Fibroblast of skin of left biceps (primary cell): ENCODE measurements at places on chromosomes 11 and 22.

- DNase-seq: no peak
Observed at GRCh38 chr11:104404231-104405175, 240.6 kb upstream of the PDGFD start.

GRCh38 chr11:120658071-120658423 is 146.5 kb downstream of the GRIK4 start:
- no peak for DNase-seq

DNA sequence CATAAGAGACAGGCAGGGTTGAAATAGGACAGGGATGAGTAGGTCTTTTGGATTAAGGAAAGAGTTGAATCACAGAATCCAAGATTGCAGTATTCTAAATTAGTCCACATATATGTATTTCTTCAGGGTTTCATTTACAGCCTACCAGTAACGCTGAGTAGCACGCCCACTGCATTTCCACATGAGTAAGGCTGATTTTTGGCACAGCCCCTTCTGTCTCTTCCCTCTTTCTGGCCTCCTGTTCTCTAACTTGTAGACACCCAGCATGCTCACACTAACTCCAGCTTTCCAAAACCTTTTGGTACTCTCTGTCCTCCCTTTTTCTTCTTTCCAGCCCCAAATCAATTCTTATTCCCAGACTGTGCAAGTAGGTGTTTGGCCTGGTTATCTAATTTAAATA is 3.7 kb upstream of the SIK2 start:
- peak; percentile 38 for DNase-seq

DNA sequence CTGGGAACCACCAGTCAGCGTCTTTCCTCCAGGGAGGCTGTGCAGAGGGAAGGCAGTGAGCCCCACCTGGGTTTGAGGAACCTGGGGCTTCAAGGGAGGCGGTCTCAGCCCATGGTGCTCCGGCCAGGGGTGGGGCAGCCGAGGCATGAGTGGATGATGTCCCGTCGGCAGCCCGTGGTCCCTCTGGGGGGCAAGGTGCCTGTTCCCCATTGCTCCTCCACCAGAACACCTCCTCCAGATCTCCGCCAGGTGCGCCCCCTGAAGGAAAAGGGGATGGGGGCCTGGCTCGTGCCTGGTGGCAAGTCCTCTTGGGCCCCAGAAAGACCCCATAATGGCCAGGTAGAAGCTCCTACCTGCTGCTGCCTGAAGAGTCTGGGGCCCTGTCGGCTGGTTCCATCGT is 94.1 kb downstream of the KCNQ1 start:
- DNase-seq: no peak

DNA sequence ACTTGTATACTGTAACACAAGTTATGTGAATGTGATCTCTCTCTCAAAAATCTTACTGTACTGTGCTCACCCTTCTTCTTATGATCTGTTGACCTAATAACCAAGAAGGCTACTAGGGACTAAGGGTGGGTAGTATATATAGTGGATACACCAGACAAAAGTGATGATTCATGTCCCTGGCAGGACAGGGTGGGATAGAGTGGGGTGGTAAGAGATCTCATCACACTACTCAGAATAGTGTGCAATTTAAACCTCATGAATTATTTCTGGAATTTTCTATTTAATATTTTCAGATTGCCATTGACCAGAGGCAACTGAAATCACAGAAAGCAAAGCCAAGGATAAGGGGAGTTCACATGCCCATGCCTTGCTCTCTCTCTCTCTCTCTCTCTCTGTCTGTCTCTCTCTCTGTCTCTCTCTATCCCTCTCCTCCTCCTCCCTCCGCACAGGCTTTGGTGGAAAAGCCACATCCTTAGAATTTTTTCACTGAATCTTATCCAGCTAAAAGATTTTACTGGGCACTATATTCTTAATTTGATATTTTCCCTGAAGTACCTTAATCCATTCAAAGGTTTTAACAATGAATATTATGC is 12.0 kb upstream of the STK33 start:
- DNase-seq: no peak

GRCh38 chr22:28348613-28349609 is 330.7 kb downstream of the TTC28 start:
- no peak for DNase-seq

GRCh38 chr11:105100981-105101630 is 38.5 kb downstream of the CARD18 start:
- DNase-seq: no peak

DNA sequence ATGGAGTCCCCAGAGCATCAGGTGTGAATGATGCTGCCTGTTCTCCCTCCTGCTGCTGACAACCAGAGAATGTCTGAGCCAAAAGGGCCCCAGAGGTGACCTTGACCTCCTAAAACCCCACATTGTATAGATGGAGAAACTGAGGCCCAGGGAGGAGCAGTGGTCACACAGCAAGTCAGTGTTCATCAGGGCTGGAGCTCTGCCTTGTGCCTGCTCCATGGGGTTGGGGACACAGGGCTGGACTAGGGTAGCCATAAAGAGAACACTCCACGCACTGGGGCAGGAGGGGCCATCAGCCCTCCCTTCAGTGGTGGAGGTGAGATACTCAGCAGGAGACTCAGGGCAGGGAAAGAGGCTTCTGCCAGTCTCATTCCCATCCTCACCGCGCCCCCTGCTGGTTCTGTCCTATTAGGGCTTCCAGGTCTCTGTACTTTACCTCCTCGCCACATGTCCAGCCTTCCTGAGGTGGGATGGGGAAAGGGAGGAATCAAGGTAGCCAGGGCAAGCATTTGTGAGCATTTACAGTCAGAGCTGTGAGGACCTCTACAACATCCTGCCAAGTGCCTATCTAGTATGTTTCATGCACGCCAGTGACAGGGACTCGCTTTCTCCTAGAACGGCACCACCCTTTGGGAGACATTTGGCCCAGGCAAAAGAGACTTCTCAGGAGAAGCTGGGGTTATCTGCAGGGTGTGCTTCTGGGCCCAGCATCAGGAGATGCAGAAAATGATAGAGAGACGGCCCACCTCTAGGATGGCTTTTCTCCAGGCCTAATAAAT is 43.2 kb downstream of the NEU3 start:
- DNase-seq: no peak

DNA sequence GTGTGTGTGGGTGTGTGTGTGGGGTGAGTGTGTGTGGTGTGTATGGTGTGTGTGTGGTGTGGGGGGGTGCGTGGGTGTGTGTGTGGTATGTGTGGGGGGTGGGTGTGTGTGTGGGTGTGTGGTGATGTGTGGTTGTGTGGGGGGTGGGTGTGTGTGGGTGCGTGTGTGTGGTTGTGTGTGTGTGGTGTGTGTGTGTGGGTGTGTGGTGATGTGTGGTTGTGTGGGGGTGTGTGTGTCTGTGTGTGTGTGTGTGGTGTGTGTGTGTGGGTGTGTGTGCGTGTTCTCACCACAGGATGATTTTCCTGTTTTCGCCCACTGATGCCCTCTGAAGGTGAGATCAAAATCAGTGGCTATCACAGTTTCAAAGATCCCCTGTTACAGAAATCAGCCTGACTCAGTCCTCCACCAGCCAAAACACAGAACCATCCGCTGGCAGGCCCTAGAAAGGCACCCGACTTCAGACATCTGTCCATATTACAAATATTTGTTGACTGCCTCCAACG is 24.7 kb downstream of the CPT1A start:
- no peak for DNase-seq

DNA sequence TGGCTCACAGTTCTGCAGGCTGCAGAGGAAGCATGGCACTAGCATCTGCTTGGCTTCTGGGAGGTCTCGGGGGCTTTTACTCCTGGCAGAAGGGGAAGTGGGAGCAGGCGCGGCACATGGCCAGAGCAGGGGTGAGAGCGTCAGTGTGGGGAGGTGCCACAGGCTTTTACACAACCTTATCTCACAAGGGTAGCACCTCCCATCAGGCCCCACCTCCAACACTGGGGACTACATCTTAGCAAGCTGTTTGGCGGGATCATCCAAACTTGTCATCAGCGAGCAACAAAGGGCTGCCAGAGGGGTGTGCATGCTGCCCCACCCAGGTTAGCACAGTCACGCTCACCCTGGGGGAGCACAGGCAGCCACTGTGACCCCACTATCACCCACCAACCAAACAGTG is 18.9 kb upstream of the YPEL1 start:
- no peak for DNase-seq

DNA sequence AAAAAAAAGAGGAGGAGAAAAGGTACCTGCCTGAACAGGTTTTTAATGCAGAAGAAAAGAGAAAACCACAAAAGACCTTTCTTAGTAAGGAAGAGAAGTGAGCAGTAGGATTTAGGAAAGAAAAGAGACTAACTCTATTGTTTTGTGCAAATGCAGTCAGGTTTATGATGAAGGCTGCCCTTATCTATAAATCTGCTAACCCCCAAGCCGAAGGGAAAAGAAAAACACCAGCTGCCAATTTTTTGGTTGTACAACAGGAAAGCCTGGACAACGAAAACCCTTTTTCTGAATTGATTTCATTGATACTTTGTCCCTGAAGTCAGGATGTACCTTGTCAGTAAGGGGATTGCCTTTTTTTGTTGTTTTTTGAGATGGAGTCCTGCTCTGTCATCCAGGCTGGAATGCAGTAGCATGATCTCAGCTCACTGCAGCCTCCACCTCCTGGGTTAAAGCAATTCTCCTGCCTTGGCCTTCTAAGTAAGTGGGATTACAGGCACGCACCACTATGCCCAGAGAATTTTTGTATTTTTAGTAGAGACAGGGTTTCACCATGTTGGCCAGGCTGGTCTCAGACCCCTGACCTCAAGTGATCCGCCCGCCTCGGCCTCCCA is 21.2 kb downstream of the POLD4 start:
- DNase-seq: no peak

- DNase-seq: no peak
Observed at GRCh38 chr11:104130161-104130560, 33.8 kb downstream of the PDGFD start.

- DNase-seq: no peak
Observed at GRCh38 chr11:91998481-91998880, 226.1 kb upstream of the FAT3 start.

DNA sequence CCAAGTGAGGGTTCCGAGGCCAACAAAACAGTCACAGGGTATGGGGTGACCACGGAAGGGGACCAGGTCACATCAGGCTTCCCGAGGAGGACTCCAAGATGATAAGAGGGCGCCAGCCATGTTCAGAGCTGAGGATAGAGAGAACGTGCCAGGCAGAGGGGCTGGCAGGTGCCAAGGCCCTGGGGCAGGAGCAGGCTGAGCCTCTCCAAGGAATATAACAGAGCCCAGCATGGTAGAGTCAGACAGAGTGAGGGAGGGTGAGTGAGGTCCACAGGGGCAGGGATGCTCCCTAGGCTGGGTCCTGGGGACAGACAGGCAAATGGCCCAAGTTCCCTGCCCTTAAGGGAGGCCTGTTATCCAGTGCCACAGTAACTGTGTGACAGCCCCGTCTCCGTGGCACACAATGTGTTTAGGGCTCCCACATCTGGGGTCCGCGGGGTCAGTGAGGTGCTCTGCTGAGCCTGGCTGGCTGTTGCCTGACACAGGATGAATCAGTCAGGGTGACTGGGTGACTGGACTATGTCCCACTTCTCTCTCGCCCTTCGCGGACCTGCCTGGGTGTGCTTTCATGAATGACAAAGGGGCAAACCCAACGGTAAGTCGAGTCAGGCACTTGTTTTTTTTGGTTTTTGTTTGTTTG is 105.3 kb downstream of the MPPED1 start:
- DNase-seq: no peak

DNA sequence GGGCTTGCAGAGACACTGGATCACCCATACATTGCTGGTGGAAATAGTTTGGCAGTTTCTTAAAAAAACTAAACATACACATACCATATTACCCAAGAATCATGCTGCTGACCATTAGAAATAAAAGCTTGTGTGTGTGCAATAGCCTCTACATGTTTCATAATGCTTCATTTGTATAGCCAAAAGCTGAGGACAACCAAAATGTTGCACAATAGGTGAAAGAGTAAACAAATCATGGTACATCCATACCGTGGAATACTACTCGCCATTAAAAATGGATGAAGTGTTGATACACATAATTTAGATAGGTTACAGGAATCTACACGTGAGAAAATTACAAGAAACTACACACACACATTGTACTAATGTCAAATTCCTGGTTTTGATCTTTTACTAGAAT is 6.5 kb downstream of the KBTBD3 start:
- no peak for DNase-seq

- DNase-seq: no peak
Observed at GRCh38 chr22:30114361-30114760, 34.1 kb downstream of the HORMAD2 start.

GRCh38 chr11:118213201-118213600 is 11.6 kb downstream of the JAML start:
- DNase-seq: no peak

GRCh38 chr11:69012092-69013008 is 696 bp downstream of the MRGPRF start:
- DNase-seq: no peak

DNA sequence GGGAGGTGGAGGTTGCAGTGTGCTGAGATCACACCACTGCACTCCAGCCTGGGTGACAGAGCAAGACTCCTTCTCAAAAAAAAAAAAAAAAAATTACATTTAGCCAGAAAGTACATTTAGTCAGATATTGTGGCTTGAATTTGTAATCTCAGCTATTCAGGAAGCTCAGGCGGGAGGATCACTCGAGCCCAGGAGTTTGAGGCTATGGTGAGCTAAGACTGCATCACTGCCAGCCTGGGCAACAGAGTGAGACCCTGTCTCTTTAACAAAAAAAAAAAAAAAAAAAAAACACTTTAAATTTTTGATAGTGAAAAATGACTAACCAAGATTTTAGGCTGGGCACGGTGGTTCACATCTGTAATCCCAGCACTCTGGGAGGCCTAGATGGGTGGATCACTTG is 27.3 kb downstream of the MRTFA start:
- DNase-seq: no peak

DNA sequence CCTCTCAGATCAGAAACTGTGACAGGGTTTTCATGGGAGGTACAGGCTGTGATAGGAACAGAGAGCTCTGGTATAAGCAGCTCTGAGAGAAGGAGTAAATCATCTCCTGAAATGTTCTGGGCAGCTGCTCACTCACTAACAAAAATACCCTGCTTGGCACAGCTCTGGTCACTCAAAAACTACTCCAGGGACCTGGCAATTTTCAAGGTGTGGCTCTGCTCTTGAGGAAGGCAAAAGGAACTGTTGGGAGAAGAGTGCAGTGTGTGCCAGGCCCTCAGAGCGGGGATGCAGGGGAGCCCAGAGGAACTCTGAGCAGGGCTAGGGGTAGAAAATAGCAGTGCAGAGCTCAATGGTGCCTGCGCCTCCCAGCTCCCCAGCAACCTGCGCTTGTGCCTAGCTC is 180.5 kb upstream of the ZBED5 start:
- DNase-seq: no peak

DNA sequence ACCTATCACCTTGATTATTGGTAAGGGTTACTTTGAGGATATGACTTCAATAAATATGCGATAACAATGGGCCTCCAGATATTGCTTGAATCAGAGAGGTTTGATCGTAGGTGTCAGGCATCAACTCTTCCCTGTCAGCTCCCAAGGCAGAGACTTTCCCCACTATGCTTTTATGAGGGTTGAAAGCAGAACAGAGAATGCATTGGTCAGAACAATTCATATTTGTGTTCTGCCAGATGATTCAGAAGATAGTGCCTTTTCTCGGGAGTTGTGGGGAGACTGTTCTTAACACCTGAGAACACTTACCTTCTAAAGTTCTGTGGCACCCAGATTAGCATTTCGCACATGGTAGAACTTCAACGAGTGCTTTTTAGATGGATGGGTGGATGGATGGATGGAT is 386.3 kb upstream of the CADM1 start:
- no peak for DNase-seq
